ENCODE measurements at places on chromosomes 1 and 21.

- DNase-seq: no peak
Observed at GRCh38 chr21:16002874-16003466, 273.2 kb downstream of the USP25 start.

DNA sequence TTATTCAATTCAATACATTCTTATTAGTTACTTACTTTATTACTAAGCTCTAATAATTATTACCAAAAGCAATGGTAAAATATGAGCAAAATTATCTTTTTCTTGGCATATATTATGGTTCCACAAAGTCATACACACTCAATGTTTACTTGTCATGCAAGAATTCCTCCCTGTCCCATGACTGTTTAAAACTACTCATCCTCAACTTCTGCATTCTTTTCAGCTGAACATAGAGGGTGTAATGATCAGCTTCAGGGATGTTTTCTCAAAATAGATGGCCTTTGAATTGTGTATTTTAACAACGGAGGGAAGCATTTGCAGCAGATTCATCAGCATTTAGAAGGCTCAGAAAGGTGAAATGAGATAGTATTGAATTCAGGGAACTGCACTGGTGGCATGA lies 499.0 kb downstream of the RWDD3 start:
- no peak for DNase-seq

DNA sequence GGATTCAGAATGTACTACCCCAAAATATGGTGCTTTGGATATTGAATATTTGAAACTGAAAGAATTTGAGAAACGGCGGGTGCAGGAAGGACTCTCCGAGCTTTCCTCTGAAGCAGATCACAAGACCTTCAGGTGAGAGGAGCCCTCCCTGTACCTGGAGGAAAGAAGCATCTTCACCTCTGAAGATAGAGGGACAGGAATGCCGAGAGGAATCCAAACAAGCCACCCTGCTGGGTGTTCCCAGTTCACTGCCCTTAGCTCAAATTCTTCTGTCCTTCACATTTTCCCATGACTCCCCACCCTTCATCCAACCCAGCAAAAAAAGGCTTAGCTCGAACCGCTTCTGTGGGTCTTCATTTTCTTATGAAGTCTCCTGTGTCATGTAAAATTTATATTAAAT lies 18.2 kb upstream of the PADI2 start:
- DNase-seq: no peak

DNA sequence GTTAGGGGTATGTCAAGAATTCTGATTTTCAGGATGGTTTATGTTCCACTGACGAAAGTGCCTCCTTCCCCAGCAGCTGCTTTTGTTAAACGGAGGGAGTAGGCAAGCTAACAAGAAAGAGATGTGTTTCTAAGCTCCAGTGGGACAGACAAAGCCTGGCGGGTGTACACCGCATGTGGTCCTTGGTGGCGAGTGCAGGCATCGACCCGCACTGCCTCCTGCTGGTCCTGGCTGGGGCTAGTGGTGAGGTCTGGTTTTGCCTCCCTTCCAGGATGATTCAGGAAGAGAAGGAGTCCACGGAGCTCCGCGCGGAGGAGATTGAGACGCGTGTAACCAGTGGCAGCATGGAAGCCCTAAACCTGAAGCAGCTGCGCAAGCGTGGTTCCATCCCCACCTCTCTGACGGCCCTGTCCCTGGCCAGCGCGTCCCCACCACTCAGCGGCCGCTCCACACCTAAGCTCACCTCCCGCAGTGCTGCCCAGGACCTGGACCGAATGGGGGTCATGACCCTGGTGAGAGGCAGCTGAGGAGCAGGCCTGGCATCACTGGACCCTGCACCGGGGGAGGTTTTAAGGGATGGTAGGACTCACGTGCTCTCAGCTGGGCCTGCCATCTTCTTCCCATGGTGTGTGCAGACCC lies 29.0 kb downstream of the PPFIA4 start:
- no peak for DNase-seq

DNA sequence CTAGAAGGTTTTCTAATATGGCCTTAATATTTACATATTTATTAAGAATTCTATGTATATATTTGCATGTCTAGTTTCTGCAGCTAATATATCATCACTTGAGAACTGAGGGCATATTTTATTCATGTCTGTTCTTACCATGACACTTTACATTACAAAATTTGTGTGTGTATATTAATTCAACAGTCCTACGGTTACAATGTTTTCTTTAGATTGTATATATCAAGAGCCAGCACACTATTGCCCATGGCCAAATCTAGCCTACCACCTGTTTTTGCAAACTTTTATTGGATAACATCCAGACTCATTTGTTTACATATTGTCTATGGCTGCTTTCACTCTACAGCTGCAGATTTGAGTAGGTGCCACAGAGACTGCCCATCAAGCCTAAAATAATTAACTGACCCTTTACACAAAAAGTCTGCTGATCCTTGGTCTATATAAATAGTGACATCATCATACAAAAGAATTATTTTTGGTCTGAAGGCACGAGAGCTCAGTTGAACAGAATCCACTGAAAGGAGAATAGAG lies 577.4 kb upstream of the PBX1 start:
- no peak for DNase-seq

- DNase-seq: no peak
Observed at GRCh38 chr1:38778051-38778450, 81.5 kb downstream of the RRAGC start.

GRCh38 chr1:212677136-212677535 lies 22.5 kb downstream of the BATF3 start:
- DNase-seq: no peak

GRCh38 chr1:173411835-173412742 lies 65.0 kb upstream of the PRDX6 start:
- no peak for DNase-seq

DNA sequence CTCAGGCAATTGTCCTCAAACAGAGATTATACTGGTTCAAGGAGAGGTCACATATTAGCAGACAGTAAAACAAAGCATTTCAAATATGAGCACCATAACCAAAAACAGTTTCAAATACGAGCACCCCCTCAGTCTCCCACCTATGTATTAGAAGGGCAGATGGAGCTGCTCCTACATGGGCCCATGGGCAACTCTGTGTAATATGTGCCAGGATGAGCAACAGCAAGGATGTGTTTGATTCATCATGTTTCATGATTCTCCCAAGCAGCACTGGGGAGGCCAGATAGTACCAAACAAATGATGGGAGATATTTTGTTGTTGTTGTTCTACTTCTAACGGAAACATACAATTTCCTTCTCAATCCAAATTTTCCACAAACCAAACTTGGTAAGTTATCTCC lies 8.9 kb downstream of the ADSS2 start:
- DNase-seq: no peak

DNA sequence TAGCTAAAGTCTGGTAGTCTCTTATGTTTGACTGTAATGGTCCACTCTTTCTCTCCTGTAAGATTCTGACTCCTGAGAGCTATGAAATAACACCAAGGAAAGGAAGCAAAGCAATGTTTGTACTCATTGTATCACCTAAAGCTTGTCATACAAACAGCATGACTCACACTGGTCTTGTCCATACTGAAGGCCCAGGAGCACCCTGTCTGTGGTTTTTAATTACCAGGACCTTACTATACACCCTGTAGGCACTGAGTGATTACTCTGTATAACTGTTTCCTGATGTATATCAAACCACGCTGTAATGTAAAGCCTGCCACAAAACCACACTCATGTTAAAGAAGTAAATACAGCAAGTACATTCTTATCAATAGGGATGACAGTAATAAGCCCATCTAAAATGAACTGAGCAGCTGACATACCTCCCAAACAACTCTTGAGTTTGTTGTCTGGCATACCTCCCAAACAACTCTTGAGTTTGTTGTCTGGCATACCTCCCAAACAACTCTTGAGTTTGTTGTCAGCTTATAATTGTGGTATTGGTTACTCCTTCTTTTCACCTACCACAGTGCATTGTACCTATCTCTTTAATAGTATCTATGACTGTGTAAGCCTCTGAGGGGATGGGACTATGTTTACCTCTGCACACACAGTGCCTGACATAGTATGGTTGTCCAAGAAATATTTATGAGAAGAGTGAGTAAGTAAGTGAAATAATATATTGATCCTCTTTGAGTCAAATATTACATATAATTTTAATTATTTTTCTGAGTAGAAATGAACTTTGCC lies 11.6 kb upstream of the TNFSF18 start:
- DNase-seq: no peak

- no peak for DNase-seq
Observed at GRCh38 chr1:104172243-104172681, 422.6 kb downstream of the AMY1C start.

GRCh38 chr1:33300673-33301072 lies 20.2 kb downstream of the A3GALT2 start:
- no peak for DNase-seq

DNA sequence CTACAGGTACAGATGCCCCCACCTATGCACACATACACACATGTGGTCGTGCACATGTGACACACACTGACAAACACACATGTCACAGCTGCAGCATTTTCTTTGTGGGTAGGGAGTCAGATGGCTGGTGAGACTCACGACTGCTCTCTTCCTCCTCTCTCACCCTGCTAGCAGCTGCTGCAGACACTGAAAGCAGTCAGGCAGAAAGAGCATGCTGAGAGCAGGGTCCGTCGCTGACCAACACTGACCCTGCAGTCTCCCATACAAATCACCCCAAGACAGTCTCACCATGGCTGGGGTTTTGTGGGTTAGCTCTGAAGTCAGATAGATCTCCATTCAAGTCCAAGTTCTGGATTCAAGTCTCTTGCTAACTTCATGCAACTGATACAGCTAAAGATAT lies 188.3 kb downstream of the ASTN1 start:
- no peak for DNase-seq

GRCh38 chr1:149916898-149917252 lies 769 bp downstream of the SV2A start:
- no peak for DNase-seq

GRCh38 chr1:226496453-226497015 lies 52.0 kb upstream of the STUM start:
- peak; percentile 31 for DNase-seq

DNA sequence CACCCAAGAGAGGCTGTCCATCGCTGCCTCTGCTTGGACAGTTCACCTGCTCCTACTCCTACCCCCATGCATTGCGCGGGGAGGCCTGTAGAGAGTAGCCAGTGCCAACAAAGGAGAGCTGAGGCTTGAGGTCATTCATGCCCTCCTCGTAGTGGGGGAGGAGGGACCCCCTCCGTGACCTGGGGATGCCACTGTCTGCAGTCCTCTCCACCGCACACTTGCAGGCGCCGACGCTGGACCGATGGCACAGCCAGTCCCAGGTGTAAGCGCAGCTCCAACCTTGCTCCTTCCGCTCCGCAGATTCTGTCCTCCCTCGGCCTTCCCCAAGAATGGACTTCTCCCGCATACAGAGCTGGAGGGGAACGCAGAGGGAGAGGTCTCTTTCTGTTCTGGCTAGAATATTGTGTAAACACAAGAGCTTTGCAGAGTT lies 672 bp upstream of the PHLDA3 start:
- no peak for DNase-seq

DNA sequence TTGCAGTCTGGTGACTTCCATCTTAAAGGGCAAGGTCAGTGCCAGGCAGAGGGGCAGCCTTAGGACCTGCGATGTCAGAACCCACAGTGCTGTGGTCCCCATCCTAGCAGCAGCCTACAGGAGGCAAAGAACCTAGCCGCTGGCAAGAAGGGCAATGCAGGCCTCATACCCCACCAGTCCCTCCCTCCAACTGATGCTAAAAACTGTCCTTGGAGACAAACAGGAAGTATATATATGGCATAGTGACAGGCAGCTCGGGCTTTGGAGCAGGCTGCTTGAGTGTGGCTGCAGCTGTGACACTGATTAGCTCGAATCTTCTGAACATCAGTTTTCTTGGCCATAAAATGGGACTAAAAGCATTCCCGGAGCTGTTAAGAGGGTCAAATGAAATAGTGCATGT lies 156.0 kb upstream of the VAMP3 start:
- DNase-seq: no peak

DNA sequence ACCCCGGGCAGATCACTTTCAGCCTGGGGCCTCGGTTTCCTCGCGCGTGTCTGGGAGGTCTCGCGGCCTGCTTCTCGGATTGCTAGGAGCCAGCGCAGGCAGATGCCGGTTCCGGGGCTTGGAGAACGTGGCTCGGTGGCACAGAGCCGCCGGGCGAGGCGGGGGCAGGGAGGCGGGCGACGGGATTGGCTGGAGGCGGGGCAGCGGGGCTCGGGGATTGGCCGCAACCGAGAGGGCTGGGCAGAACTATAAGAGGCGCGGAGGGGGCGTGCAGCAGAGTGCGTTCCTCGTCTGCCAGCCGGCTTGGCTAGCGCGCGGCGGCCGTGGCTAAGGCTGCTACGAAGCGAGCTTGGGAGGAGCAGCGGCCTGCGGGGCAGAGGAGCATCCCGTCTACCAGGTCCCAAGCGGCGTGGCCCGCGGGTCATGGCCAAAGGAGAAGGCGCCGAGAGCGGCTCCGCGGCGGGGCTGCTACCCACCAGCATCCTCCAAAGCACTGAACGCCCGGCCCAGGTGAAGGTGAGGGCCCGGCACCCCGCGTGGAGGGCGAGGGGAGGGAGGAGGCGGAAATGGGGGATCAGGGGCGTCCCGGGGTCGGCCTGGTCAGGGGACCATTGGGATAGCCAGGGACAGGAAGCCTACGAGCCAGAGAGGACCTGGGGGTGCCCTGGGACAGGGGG lies at the start of gene MFSD2A:
Gene MFSD2A (plus strand): TSS at position 276 of the 677 bp plus-strand sequence. CDS start 148 bp downstream, at position 424.
- peak; percentile 94 for DNase-seq

DNA sequence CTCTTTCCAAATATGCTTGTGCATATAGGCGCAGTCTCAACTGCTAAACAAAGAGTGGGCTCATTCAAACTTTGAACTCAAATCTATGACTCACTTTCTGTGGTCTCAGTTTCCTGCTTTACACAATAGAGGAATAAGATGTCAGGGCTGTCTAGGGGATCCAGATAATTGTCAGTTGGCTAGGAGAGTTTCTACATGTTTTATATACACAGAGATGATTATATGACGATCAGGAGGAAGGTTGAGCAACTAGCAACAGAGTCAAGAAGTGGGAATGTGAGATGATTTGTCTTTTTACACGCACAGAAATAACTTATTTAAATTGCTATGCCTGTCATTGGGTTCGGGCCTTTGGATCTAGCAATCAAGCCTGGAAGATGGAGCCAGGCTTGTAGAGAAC lies 299.4 kb upstream of the LYPLAL1 start:
- DNase-seq: no peak

DNA sequence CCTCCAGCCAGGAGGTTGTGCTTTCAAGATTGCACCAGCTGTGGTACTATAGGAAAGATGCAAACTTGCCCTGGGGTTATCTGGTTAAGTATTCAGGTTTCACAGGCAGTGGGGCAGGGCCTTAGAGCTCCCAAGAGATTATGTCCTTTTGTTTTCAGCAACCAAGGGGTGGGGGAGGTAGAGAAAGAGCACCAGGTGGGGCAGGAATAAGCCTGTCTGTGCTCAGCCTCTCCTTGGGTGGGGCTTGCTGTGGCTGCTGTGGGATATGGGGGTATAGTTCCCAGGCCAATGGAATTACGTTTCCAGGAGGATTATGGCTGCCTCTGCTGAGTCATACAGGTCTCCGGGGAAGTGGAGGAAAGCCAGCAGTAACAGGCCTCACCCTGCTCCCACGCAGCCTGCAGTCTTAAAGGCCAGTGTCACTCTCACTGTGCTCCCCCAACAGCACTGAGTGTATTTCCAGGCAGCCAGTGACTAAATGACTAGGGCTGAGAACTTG lies 508.6 kb downstream of the RWDD3 start:
- DNase-seq: no peak

- peak; percentile 64 for DNase-seq
Observed at GRCh38 chr1:228285661-228286504, 78.0 kb downstream of the OBSCN start.

Measured in coronary artery (tissue), 2 donors.